ENCODE measurements at places on chromosomes 4 and X.

GRCh38 chr4:86594559-86595425 is 677 bp downstream of the PTPN13 start:
- no peak for DNase-seq

- DNase-seq, result no peak
Observed at GRCh38 chrX:110044346-110045249, 41.7 kb downstream of the TMEM164 start.

DNA sequence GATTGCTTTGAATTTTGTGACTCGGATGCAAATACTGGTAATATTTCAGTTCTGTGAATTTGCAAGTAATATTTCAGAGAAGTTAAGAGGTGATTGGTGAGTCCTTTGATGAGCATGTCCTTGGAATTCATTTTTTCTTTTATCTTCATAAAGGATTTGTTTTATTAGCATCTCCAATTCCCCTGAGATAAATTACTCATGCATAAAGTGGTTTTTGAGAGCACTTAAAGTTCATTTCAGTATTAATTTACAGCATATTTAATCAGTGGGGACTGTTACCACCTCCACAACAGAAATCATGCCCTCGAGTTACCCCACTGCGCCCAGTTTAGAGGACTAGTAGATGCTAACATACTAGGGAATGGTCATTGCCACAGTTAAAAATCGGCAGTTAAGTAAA is 65.0 kb downstream of the ZFX start:
- DNase-seq, result no peak

DNA sequence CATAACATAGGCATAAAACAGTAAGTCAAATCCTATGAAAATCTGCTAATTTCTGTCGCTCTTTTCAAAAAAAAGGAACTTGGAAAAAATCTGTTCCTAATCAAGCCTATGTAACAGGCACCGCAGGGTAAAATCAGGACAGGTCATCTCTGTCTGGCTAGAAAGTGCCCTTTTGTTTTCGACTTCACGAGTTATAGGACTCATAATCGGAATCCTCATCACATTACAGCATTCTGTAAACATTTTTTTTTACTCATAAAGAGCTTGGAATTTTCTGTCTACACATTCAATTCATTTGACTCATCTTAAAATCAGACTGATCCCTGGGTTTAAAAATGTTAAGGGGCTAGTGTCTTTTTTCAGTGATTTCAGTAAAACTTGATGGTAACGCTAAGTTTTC is 181.7 kb upstream of the TBC1D9 start:
- DNase-seq, result no peak
